ENCODE measurements at places on chromosomes 4 and X. TPM values are rescaled to one million over a fixed set of nuclear protein-coding genes. Genes with fewer than 3 reads are reported as not detected.

CFP gene
- 25.4 TPM for total RNA-seq

CRMP1 gene
- 1.9 TPM for total RNA-seq

RIBC1 gene
- not detected for total RNA-seq

- no peak overlapping the region for H3K27ac ChIP-seq
- no peak for DNase-seq
- no peaks in the 10 kb centered on the region for H3K36me3 ChIP-seq
- H3K4me1 ChIP-seq, result no peaks in the 10 kb centered on the region
- H3K4me3 ChIP-seq, result peak overlapping the region; percentile 45
Measured at GRCh38 chrX:129957241-129958082, 25.0 kb upstream of the BCORL1 start.

- H3K4me1 ChIP-seq, result no peaks in the 10 kb centered on the region
- H3K4me3 ChIP-seq, result no peak overlapping the region
- H3K27ac ChIP-seq, result no peak overlapping the region
- no peak for DNase-seq
Measured at GRCh38 chr4:98232202-98232601, 29.0 kb upstream of the RAP1GDS1 start.

GRCh38 chrX:82218361-82218760 is 1016.5 kb downstream of the SH3BGRL start:
- H3K36me3 ChIP-seq, result no peaks in the 10 kb centered on the region
- DNase-seq, result no peak
- H3K27ac ChIP-seq, result no peak overlapping the region
- no peak overlapping the region for H3K4me3 ChIP-seq
- H3K27me3 ChIP-seq, result no peaks in the 10 kb centered on the region

GRCh38 chr4:14076776-14077175 is 449.3 kb upstream of the BOD1L1 start:
- DNase-seq, result no peak
- H3K4me3 ChIP-seq, result no peak overlapping the region
- H3K27ac ChIP-seq, result no peak overlapping the region
- no peaks in the 10 kb centered on the region for H3K4me1 ChIP-seq
- no peaks in the 10 kb centered on the region for H3K36me3 ChIP-seq

- H3K4me1 ChIP-seq, result no peaks in the 10 kb centered on the region
- H3K36me3 ChIP-seq, result no peaks in the 10 kb centered on the region
- H3K27me3 ChIP-seq, result no peaks in the 10 kb centered on the region
- no peak overlapping the region for H3K4me3 ChIP-seq
- no peak for DNase-seq
Measured at GRCh38 chrX:94400488-94400887, 726.5 kb downstream of the FAM133A start.

DNA sequence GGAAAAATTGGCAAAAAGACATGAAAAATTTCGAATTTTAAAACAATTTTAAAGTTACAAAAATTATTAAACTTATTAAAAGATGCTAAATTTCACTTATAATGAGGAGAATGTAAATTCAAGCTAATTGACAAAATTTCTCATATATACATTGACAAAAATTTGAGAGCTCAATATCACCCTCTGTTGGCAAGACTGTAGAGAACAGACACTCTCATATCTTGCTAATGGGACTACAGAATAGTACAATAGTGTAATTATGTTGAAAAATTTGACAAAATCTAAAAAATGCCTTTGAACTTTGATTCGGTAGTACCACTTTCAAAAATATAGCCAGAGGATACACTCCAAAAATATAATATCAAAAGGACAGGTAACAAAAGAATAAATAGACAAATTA is 29.8 kb downstream of the DCAF8L2 start:
- DNase-seq, result no peak
- H3K27me3 ChIP-seq, result no peaks in the 10 kb centered on the region
- no peak overlapping the region for H3K4me3 ChIP-seq
- no peaks in the 10 kb centered on the region for H3K4me1 ChIP-seq

DNA sequence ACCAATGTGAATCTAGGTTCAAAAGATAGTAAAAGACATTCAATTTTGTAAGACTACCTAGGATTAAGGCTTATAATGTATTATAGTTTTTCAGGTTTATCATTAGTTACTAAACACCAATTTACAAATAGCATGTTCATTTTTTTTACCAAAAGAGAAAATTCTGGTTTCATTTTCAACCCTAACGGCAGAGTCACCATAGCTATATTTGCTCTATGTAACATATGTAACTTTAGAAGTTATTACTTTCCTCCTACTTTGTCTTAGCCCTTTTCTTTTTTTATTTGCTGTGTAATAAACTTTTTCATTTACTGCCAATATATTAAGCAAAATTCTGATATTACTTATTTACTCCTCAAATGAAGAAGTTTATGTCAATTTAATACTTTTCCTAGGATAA is 639.6 kb downstream of the ARAP2 start:
- H3K4me3 ChIP-seq, result no peak overlapping the region
- no peaks in the 10 kb centered on the region for H3K36me3 ChIP-seq
- H3K27ac ChIP-seq, result no peak overlapping the region
- no peaks in the 10 kb centered on the region for H3K4me1 ChIP-seq
- H3K27me3 ChIP-seq, result no peaks in the 10 kb centered on the region
- no peak for DNase-seq
